ENCODE measurements at places on chromosomes 1 and 21. TPM values are rescaled to one million over a fixed set of nuclear protein-coding genes. Genes with fewer than 3 reads are reported as not detected.

DNA sequence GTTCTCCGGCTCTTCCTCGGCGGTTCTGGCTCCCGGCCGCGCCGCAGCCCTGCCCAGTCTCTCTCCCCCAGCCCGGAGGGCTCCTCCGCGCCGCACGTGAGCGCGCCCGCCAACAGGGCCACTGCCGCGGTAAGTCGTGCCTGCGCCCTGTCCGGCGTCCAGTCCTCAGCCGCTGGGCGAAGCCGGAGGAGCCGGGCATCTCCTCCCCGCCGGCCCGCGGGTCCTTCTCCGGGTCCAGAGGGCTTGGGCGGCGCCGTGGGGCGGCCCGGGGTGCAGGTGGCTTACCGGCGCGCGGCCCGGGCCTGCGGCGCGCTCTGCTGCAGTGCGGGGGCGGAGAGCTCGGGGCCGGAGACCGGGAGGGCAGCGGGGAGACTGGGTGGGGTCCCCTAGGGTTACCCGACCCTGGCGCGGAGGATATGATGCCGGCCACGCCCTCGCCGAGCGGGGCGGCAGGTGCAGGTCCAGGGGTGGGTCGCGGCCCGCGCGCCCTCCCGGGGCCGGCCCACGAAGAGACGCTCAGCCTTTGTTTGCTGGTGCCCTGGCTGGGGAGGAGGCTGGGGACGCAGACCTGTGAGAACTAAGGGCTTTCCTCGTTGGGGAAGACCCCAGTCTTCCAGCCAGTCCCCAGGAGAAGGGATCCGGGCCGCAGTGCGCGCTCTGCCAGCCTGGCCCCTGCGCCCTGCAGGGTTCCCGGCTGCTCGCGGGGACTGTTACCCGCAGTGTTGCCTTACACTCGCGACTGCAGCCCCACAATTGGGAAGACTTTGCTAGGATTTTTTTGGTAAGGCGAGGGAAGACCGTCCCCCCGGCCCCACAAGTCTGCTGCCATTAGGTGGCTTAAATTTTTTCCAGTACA, at the start of gene DOP1B:
Gene DOP1B (plus strand): TSS at position 10 of the 856 bp plus-strand sequence. CDS start 7,910 bp downstream, outside the sequence.
- DNase-seq = peak; percentile 16

- DNase-seq = no peak
Observed at GRCh38 chr1:76759950-76760349, 107.3 kb upstream of the ST6GALNAC5 start.

GRCh38 chr1:239930686-239931262, 160.9 kb upstream of the FMN2 start:
- DNase-seq = no peak

The C1orf210 gene
- not detected for total RNA-seq

DNA sequence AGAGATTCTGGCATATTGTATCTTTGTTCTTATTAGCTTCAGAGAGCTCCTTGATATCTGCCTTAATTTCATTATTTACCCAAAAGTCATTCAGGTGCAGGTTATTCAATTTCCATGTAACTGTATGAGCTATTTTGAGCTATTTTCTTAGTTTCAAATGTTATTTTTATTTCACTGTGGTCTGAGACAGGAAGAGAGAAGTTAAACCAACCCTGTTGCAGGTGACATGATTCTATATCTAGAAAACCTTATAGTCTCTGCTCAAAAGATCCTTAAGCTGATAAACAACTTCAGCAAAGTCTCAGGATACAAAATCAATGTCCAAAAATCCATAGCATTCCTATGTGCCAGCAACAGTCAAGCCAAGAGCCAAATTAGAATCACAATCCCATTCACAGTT, 1644.0 kb upstream of the B3GALT2 start:
- no peak for DNase-seq

The LGR6 gene
- total RNA-seq = 1.7 TPM

DNA sequence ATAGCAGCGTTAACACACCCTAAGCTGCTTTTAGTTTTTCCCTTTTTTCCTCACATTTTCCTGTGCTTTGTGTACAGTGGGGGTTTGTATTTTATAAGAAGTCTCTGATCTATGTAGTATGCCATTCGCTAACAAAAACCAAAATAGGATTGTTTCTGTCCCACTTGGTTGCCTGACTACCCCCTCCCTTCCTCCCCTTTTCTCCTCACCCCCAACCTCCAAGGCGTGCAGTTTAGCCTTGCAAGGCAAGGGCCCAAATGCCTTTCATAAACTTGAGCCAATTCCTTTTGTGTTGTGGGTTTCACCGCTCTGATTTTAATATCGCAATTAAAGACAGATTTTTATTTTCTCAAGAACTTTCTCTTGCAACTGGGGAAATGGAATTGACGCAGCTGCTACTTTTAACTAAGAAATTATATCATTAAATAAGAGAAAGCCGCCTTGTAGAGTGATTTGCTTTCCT, 276.9 kb downstream of the TM2D1 start:
- DNase-seq = no peak

GRCh38 chr1:175840787-175841186, 97.4 kb upstream of the TNR start:
- DNase-seq = no peak
